Natural killer cell treated with Interleukin-12 subunit alpha and Interleukin-12 subunit beta and Interleukin-15 and Interleukin-18, amount 100 ng/mL, for 72 hours (primary cell): ENCODE measurements at places on chromosomes 1 and 21. TPM values are rescaled to one million over a fixed set of nuclear protein-coding genes. Genes with fewer than 3 reads are reported as not detected.

DNA sequence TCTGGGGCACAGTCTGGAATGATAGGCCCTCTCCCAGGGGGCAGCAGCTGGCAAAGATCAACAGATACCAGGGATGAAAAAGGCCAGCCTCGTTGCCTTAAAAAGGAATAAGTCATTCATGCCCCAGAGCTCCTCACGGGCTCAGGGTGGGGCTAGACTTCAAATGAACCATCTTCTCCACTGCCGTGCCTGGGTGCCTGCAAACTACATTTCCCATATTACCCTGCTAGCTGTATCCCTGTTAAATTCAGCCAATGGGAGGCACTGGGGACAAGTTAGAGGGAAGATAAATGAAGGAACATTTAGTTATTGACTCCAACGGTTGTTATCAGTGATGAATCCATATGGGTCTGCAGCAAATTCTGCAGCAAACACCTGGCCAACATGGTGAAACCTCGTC is 101.2 kb upstream of the CYYR1 start:
- no peaks in the 10 kb centered on the region for H3K36me3 ChIP-seq
- H3K4me3 ChIP-seq: no peak overlapping the region
- no peaks in the 10 kb centered on the region for H3K27me3 ChIP-seq
- no peak for DNase-seq

- peaks cover 4% of the 10 kb centered on the region for H3K4me1 ChIP-seq
- peaks cover 14% of the 10 kb centered on the region for H3K27me3 ChIP-seq
- DNase-seq: no peak
- no peak overlapping the region for H3K4me3 ChIP-seq
- H3K36me3 ChIP-seq: no peaks in the 10 kb centered on the region
These were observed 15.4 kb downstream of the EFNA3 start for GRCh38 chr1:155093911-155094621.

DNA sequence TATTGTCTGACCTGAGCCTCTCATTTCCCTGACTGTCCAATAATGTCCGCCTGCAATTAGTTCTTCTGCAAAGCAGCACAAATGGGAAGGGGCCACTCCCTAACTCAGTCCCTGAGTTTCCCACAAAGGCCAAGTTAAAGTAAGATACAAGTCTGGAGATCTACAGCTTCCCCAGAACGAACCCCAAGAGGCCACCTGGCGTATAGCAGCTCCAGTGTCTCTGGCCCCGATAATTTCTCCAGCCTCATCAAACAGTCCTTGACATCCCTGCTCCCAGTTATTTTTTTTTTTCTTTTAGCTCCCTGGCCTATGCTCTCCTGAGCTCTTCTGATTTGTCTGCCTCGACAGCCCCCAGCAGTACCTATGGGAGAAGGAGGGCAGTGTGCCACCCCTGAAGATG is 8.1 kb upstream of the ACKR1 start:
- no peak overlapping the region for H3K4me3 ChIP-seq
- peaks cover 11% of the 10 kb centered on the region for H3K4me1 ChIP-seq
- no peak for DNase-seq
- no peak overlapping the region for H3K27ac ChIP-seq
- peaks cover 30% of the 10 kb centered on the region for H3K27me3 ChIP-seq

OR2T29 gene
- not detected for total RNA-seq

DNA sequence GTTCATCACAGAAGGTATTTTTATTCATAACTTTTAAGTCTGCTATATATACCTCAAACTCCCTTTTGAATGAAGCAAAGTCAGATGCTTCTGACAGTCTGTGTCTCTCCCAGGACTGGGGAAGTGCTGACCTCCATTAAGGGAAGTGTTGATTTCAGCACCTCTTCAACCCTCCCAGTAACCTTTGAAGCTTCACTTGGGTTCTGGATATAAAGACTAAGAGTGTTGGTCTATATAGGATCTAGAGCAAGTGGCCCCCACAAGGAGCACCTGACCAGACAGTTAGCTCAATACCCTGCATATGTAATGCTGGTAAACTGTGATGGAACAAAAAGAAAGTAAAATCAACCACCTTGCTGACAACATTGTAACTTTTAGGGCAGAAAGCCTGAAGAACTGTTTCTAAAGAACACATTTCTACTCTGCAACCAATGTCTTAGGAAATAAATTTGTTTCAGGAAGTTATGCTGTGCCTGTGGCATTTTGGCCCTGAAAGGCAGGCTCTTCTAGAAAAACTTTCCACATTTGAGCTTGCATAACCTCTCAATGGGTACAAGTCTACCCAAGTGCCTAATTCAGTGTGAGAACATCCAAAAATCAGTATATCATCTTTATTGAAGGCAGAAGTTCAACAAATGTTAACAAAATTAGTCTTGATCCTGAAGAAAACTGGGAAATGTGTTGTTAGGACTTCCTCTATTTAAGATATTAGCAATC is 865 bp upstream of the PTPN22 start:
- no peaks in the 10 kb centered on the region for H3K27me3 ChIP-seq
- peaks cover 69% of the 10 kb centered on the region for H3K4me1 ChIP-seq
- peak overlapping the region; percentile 98 for H3K27ac ChIP-seq
- DNase-seq: no peak
- H3K4me3 ChIP-seq: peak overlapping the region; percentile 93

DNA sequence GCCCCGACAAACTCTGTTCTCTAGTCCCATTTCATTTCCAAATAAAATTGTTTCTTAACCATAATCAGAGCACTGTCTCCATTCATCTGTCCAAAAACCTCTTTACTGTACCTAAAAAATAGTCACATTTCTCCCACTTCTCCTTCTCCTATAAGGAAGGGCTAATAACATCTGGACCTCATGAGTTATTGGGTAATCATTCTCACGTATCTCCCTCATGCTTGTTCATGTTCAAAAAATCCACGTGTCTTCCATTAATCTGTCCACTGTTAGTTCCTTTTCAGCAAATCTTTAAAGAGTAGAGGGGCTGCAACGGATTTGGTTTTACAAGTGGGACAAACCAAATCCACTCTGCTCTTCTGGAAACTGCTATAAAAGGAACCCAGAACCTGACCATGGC is 1418.8 kb downstream of the MRPL39 start:
- no peak overlapping the region for H3K4me3 ChIP-seq
- no peaks in the 10 kb centered on the region for H3K4me1 ChIP-seq
- no peak overlapping the region for H3K27ac ChIP-seq

IL22RA1 gene
- total RNA-seq: not detected

DNA sequence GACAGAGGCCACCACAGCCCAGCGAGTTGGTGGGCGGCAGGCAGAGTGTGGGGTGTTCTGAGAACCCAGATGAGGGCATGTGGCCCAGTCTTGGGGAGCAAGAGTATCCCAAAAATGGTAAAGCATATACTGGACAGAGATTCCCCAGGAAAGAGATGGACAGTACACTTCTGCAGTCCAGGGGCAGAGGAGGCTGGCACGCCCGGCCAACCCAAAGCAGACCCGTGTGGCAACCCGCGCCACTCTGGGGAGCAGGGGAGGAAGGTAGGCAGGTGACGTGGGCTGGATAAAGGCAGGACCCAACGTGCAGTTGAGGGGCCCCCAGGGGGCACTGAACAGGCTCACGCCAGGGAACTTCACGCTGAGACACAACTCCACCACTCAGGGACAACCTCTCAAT is 46.4 kb upstream of the RIPK4 start:
- no peak overlapping the region for H3K27ac ChIP-seq
- no peak overlapping the region for H3K4me3 ChIP-seq
- no peaks in the 10 kb centered on the region for H3K27me3 ChIP-seq
- no peak for DNase-seq
- no peaks in the 10 kb centered on the region for H3K4me1 ChIP-seq

- H3K4me3 ChIP-seq: peak overlapping the region; percentile 68
- H3K27ac ChIP-seq: no peak overlapping the region
- peaks cover 6% of the 10 kb centered on the region for H3K36me3 ChIP-seq
- DNase-seq: no peak
- peaks cover 50% of the 10 kb centered on the region for H3K4me1 ChIP-seq
- peaks cover 29% of the 10 kb centered on the region for H3K27me3 ChIP-seq
These were observed 32.3 kb upstream of the ETS2 start for GRCh38 chr21:38773099-38774061.
